Activated CD8-positive, alpha-beta memory T cell treated with anti-CD3 and anti-CD28 coated beads, Interleukin-2, amount 10 ng/mL, durations not matched to agents 7 days and 5 days (primary cell): ENCODE measurements at places on chromosomes 1 and 21. TPM values are rescaled to one million over a fixed set of nuclear protein-coding genes. Genes with fewer than 3 reads are reported as not detected.

GRCh38 chr1:108591466-108591865 lies 31.6 kb downstream of the EEIG2 start:
- no peak for DNase-seq

DNA sequence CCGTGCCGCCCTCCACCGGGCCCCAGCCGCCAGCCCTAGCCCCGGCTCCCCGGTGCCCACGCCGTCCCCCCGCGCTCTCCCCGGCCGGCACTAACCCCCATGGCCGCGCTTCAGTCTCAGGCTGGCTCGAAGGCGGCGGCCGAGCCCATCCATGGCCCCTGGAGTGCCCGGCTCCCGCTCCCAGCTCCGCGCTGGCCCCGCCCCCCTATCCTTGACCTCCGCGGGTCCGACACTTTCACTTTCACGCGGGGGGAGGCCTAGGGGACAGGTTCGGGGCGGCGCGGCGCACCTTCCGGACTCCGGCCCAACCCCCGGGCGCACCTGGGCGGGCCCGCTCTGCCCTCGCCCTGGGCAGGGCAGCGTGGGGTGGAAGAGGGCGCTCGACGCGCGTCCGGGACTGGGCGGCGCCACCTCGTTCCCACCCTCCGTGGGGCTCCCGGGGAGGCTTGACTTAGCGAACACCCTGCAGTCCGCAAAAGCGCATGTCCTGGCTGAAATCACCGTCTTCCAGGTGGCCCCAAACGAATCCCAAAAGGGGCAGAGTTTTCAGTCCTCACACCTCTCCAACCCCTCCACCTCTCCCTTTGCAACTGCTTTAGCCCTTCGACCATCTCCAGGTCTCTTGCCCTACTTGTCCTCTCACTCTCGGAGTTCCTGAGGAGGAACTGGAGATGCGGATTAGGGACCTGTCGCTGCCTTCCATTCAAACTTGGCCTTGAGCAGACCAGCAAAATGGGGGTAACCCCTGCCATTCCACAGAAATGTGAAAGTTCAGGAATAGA lies 3.9 kb upstream of the DENND2D start:
- DNase-seq: peak; percentile 78

GRCh38 chr1:59071876-59072582 lies 224.9 kb upstream of the FGGY start:
- DNase-seq: no peak

GRCh38 chr1:84619383-84620102 lies 45.3 kb upstream of the CTBS start:
- DNase-seq: no peak

Gene SPRR2E
- total RNA-seq: not detected

Gene FAM72D
- total RNA-seq: 22.7 TPM
